ENCODE measurements at places on chromosomes 11 and 22. TPM values are rescaled to one million over a fixed set of nuclear protein-coding genes. Genes with fewer than 3 reads are reported as not detected.
A peak's percentile ranks its signal among the peaks of the same experiment; 100 is the strongest.

DNA sequence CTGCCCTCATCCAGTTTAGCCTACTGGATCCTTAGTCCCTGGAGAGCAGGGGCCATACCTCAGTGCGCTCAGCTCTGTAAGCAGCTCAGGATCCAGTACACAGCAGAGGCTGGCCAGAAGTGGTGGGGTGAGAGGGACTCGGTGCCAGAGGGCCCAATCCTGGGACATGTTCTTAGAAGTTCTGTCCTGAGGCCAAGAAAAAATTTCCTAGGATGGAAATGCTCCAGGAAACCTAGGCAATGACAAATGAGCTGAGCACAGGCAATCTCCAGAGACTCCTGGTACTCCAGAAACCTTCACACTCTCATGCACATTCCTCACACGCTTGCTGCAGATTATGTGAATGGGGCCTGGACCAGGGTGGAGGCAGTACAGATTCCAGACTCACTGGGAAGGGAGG lies 89.6 kb downstream of the SERGEF start:
- no peaks in the 10 kb centered on the region for H3K27me3 ChIP-seq
- H3K4me1 ChIP-seq: peaks cover 4% of the 10 kb centered on the region
- H3K36me3 ChIP-seq: peaks cover 3% of the 10 kb centered on the region
- no peak for DNase-seq
- H3K4me3 ChIP-seq: no peak overlapping the region

PARVA gene
- 71.6 TPM for total RNA-seq

GRCh38 chr11:75077316-75077715 lies 19.4 kb downstream of the OR2AT4 start:
- no peak for DNase-seq
- no peaks in the 10 kb centered on the region for H3K27me3 ChIP-seq
- no peaks in the 10 kb centered on the region for H3K36me3 ChIP-seq
- H3K4me1 ChIP-seq: no peaks in the 10 kb centered on the region

- no peak overlapping the region for H3K27ac ChIP-seq
- H3K36me3 ChIP-seq: no peaks in the 10 kb centered on the region
- H3K4me3 ChIP-seq: no peak overlapping the region
These were observed 61.7 kb downstream of the PARVB start for GRCh38 chr22:44085743-44086270.

DCDC1 gene
- total RNA-seq: 20.6 TPM

RAG2 gene
- total RNA-seq: not detected

- H3K36me3 ChIP-seq: peaks cover 22% of the 10 kb centered on the region
- H3K4me3 ChIP-seq: no peak overlapping the region
- no peak for DNase-seq
- no peaks in the 10 kb centered on the region for H3K27me3 ChIP-seq
These were observed 25.3 kb downstream of the PPARA start for GRCh38 chr22:46175631-46176030.

OR2AT4 gene
- not detected for total RNA-seq

DNA sequence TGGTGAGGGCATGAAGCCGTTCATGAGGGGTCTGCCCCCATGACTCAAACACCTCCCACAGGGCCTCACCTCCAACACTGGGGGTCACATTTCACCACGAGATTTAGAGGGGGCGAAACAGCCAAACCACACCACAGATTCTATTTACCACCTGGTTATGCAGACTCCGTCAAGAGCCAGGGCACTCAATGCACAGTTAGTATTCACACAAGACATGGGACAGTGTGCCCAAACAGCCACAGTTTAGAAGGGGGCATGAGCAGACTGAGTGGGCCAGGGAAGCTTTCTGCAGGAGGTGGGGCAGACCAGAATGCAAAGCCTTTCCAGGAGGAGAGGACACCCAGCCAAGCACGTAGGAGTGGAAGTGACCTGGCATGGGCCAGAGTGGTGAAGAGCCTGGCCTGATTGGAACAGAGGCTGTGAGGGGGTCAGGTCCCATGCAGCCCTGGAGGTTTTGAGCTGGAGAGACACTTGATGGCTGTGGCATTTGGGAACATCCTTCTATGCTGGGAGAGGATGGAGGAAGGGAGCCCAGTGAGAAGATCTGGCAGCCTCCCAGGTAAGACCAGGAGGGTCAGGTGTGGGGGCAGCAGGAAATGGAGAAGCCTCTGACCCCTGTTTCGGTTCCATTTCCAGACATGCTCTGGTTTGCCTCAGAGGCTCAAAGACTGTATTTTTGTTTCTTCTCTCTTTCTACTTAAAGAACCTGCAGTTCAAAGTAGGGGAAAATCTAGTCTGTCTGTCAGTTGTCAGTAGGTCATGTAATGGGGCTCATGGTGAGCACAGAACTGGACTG lies 199.1 kb upstream of the NCAM1 start:
- H3K4me1 ChIP-seq: no peaks in the 10 kb centered on the region
- DNase-seq: no peak
- no peaks in the 10 kb centered on the region for H3K36me3 ChIP-seq

- peaks cover 3% of the 10 kb centered on the region for H3K4me1 ChIP-seq
- no peak overlapping the region for H3K4me3 ChIP-seq
- H3K27me3 ChIP-seq: no peaks in the 10 kb centered on the region
- H3K27ac ChIP-seq: no peak overlapping the region
- no peaks in the 10 kb centered on the region for H3K36me3 ChIP-seq
- DNase-seq: no peak
These were observed 49.4 kb downstream of the CLMP start for GRCh38 chr11:123145661-123146060.

DNA sequence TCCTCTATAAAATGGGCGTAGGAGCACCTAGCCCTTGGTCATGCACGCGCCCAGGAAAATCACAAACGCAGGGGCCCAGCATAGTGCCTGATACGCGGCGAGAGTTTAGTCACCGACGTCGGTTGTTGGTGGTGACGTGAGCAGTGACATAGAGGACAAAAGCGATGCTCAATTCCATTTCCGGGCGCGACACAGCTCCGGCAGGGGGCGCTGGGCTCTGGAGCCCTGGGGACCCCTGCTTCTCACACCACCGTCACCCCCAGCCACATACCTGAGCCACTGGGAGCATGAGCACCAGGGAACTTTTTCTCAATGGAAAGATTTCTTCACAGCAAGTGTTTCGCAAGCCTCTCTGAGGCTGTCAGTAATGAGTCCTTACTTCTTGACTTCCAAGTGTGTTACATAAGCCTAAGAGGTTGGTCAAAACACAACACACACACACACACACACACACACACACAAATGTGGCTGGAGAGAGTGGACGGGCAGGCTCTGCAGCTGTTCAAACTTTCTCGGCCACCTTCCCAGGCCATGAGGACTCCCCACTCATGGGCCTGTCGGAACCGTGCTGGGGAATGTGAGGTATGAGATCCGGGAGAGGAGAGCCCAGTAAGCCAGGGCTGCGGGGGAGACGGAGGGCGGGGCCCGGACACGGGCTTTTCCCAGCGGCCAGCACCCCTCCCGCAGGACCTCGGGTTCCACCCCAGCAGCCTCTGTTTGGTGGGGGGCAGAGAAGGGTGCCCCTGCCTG lies 36.9 kb upstream of the LINC01488 start:
- H3K36me3 ChIP-seq: no peaks in the 10 kb centered on the region
- H3K27me3 ChIP-seq: no peaks in the 10 kb centered on the region
- peak overlapping the region; percentile 96 for H3K27ac ChIP-seq
- DNase-seq: peak; percentile 91
- peaks cover 38% of the 10 kb centered on the region for H3K4me1 ChIP-seq
- H3K4me3 ChIP-seq: no peak overlapping the region

MOGAT2 gene
- total RNA-seq: not detected
